ENCODE measurements at places on chromosomes 7 and 10.

- no peak for DNase-seq
Measured at GRCh38 chr10:121296881-121297585, 301.2 kb downstream of the FGFR2 start.

GRCh38 chr10:86363184-86363832 is 3.3 kb downstream of the GRID1 start:
- DNase-seq: no peak

GRCh38 chr10:131789516-131789915 is 111.3 kb upstream of the PPP2R2D start:
- no peak for DNase-seq

DNA sequence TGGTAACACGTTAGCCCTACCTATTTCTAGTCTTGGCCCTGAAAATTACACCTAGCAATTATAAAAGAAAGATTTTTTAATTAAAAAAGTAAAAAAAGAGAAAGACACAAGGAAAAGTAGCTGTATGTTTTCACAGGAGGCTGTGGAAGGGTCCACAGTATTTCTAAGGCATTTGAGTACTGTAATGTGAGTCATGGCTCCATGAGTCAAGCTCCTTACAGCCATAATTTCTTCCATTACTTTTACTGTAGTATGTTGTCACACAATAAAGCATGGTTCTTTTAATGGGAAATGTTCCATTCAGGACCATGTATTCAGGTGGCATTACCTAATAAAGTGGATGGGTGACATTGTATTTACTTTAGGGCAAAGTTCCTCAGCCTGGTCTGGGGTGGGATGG is 113.4 kb downstream of the GPR37 start:
- DNase-seq: no peak

DNA sequence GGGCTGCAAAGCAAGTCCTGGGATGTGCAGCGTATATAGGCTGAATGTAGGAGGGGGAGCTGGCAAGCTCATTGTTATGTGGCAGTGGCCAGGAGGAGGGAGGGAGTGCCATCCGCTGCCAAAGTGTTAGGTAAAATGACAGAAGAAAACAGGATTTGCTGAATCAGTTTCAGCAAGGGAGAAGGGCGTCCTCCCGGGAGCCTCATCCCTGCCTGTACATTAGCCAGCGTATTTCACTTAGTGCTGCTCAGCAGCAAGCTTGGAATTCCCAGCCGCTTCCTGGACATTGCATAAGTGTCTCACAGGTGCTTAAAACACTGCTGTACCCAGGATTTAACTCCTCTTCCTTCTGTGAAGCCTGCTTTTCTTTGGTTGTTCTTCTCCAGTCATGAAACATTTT is 2.5 kb downstream of the NIPSNAP2 start:
- no peak for DNase-seq

DNA sequence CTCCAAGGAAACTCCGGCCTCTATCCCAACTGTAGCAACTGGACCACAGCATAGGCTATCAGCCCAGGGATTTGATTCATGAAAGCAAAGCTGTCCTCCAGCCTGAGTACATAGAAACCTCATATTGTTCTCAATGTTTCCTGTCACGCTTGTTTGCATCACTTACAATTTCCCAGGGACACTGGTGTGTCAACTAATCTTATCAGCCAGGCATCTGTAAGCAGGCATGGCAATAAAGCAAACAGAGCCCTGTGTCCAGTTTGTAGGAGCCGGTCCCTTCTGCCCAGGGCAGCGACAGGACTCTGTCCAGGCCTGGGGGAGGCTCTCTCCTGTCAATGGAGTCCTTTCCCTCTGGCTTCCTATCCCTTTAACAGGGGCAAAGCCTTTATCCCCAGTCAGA is 23.0 kb upstream of the CDHR3 start:
- DNase-seq: no peak

All from stimulated activated CD4-positive, alpha-beta T cell treated with anti-CD3 and anti-CD28 coated beads, Interleukin-15, amount 100 ng/mL, for 1 hour (primary cell).